WERI-Rb-1 (cell line): ENCODE measurements at places on chromosomes 2 and 18.

- DNase-seq, result no peak
These were observed 404.8 kb downstream of the CDH2 start for GRCh38 chr18:27772081-27772480.

DNA sequence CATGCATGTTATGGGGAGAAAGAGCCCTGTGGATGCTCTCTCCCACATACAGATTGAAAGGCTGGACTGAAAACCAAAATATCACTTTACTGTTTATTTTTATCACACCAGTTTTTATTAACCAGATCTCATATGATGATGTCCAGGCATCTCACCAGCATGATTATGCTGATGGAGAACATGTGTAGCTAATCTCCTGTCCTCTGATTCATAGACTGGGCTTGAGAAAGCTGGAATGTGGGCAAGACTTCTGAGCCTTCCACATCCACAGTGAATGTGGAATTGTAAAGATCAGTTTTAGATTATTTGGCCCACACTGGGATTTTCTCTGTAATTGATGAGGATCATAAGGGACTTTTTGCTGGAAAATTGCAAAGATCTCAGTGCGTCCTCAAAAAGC, 137.9 kb downstream of the ICOS start:
- DNase-seq, result no peak

- no peak for DNase-seq
These were observed 41.4 kb downstream of the PRKD3 start for GRCh38 chr2:37283207-37283606.

GRCh38 chr2:157743051-157743450, 114.4 kb upstream of the ACVR1C start:
- no peak for DNase-seq

DNA sequence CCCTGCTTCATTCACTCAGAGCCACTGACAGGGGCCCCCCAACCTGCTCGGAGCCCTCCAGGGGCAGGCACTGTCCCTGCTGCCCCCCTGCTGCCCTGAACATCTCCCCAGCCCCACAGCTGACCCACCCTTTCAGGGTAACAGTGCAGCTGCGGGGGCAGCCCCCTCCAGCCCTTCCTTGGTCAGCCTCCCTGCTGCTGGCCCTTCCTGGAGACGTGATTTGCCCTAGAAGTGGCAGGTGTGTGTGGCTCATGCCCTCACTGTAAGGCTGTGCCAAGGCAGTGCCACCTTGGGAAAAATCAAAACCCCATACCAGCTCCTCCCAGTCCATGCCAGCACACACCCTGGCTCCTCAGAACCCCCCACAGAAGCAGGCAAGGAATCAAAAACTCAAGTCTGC, 184.2 kb upstream of the HDAC4 start:
- DNase-seq, result no peak

GRCh38 chr18:28110924-28111323, 66.0 kb downstream of the CDH2 start:
- no peak for DNase-seq

DNA sequence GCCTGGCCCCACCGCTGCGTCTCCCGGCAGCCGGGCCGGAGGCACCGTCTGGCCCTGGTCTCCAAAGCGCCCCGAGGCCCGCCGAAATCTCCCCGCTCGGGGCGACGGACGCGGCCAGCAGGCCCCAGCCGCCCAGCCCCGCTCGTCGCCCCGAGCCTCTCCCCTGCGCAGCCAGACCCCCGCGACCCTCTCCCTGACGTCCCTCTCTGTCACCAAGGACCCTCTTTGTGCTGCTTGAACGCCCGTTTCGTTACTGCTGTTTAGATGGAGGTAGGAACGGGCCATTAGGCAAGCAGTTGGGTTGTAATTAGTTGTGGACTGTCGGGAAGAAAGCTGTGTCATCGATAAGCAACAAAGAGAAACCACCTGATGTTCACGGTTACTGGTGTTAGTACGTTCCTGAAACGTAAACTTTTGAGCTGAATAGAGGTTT, 686 bp downstream of the UBXN4 start:
- DNase-seq, result no peak

GRCh38 chr2:137813176-137813575, 151.1 kb upstream of the HNMT start:
- DNase-seq, result peak; percentile 34

GRCh38 chr18:64979791-64980190, 771.0 kb upstream of the CDH7 start:
- no peak for DNase-seq

DNA sequence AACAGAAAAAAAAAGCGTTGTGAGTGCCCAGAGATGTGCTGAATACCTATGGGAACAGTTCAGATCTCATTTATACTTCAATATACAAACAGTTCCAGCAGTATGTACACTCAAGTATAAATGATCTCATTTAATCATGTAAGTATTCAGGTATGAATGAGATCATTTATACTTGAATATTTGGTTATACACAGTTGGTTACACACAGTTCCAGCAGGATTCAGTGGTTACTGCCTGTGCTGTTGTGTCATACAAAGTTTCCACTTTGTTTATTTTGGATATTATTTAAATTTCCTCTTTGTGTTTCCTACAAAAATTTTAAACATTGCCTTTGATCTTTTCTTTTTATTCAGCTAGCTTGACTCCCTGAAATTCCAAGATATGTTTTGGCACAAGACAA, 293.5 kb upstream of the SLC39A10 start:
- no peak for DNase-seq

DNA sequence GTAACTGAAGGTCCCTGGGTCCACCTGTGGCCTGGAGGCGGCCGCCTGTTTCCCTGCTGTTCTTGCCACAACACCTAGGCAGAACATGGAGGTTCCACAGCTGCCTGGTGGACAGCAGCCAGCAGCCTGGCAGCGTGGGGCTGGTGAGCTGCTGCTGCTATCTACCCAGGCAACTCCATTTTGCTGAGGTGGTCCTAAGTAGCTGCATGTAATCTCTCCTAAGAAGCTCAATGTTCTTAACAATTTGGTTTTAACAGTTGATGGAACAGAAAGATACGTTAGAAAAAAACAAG, 66.7 kb downstream of the NDUFA10 start:
- no peak for DNase-seq

- no peak for DNase-seq
These were observed 78.3 kb upstream of the MAP4K4 start for GRCh38 chr2:101619191-101619591.
